OCI-M1 (cell line): ENCODE measurements at places on chromosomes 2 and 18.

DNA sequence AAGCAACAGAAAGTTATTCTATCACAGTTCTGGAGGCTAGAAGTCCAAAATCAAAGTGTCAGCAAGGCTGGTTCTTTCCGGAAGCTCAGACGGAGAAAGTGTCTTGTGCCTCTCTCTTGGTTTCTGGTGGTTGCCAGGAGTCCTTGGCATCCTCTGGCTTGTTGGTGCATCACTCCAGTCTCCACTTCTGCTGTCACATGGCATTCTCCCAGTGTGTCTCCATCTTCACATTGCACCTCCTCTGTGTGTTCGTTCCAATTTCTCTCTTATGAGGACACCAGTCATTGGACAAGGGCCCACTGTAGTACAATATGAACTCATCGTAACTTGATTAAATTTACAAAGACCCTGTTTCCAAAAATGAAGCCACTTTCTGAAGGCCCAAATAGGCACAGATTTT, 175.4 kb upstream of the ATP5MC3 start:
- no peak for DNase-seq

- no peak for DNase-seq
Observed at GRCh38 chr18:42258301-42258965, 303.4 kb downstream of the PIK3C3 start.

DNA sequence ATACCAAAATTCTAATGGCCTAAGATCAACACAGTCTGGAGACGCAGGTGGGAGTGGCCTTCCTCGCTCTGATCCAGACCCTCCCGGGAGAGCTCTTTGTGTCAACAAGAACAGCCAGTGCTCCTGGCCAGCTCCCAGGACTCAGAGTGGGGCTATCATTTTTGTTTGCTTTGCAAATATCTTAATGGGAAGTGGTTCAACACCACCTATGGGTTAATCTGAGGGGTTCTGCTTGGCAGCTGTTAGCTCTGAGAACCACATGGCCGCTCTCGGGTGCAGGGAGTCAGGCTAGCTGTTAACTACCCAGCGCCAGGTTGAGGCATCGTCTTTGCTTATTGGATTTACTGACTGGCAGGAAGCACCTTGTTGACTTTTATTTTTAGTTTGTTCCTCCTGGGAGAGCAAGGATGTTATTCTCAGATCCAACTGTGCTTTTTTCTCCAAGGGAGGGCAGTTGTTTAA, 184.8 kb upstream of the SP5 start:
- no peak for DNase-seq

DNA sequence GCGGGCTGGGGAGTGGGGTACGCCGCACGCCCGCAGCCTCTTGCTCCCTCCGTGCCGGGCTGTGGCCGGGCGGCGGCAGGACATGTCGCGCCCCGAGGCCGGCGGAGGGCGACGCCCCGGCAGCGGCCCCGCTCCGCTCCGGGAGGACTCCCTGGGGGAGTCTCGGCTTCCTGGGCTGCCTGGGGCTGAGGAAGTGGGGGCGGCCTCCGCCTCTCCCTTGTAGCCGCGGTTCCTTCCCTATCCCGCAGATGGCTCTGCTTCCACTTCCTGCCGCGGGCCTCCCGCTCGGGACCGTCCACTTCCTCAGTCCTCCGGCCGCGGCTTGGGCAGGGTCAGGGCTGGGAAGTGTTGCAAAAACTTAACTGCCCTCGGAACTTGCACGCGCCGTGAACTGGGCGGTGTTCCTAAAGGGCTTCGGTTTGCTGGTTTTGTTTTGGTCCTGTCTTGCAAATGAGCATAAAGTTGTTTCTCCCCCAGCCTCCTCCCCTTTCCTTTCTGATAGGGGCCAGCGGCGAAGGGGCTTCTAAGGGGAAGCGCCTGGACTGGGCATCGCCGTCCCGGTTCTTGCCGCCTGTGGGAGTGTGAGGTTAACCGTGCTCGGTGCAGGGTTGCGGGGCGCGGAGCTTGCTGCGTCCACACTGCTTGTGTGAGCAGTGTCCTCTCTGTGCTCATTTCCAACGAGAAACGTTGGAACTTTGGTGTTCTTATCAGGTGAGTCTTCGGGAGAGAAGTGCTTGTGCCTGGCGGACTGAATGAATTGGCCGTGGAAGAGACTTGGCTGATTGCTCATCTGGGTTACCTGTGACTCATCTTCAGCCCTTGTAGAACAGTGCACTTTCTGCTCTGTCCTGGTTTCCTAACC, 600 bp downstream of the RALB start:
- peak; percentile 86 for DNase-seq

GRCh38 chr18:76923485-76924085, 101.2 kb downstream of the ZNF236 start:
- peak; percentile 53 for DNase-seq

DNA sequence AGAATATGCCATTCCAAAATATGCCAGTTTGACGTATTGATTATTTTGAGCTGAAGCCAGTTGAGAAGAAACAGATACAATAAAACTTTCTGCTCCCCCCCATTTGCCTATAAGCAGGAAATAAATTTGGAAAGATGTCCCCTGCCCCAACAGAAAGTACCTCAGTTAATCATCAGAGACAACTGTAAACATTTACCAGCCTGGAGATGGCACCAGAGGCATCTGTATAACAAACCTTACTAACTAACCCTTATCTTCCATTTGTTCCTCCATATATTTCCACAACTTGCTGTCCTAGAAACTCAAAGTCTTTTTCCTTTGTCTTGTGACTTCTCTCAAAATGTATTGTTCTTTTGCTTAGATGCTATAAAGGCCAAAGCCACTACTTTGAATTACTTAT, 93.8 kb downstream of the AKAIN1 start:
- peak; percentile 9 for DNase-seq

DNA sequence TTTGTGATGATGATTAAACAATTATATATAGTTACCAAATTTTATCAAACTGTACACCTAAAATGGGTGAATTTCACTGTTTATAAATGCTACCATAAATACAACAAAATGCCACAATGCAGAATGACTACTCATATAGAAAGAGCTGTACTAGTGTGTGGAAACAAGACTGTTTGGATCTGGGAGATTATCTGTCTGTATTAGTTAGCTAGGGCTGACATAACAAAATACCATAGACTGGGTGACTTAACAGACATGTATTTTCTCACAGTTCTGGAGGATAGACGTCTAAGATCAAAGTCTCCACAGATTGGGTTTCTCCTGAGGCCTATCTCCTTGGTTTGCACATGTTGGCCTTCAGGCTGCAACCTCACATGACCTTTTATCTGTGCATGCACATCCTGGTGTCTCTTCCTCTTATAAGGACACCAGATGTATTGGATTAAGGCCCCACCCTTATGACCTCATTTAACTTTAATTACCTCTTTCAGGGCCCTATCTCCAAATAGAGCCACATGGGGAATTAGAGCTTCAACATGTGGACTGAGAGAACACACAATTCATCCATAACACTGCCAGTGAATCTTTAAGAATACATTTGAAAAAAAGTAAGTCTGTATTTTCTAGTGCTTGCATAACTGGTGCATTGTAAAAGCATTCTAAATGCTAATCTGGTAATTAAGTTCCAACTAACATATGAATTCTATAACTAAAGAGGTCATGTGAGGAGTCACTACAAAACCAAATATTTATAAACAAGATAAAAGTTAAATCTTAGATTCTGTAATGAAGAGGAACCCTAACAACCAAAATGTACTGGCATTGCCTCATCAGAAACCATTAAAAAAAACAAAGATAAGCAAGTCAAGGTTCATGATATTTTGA, 699.6 kb downstream of the NYAP2 start:
- DNase-seq, result peak; percentile 88

DNA sequence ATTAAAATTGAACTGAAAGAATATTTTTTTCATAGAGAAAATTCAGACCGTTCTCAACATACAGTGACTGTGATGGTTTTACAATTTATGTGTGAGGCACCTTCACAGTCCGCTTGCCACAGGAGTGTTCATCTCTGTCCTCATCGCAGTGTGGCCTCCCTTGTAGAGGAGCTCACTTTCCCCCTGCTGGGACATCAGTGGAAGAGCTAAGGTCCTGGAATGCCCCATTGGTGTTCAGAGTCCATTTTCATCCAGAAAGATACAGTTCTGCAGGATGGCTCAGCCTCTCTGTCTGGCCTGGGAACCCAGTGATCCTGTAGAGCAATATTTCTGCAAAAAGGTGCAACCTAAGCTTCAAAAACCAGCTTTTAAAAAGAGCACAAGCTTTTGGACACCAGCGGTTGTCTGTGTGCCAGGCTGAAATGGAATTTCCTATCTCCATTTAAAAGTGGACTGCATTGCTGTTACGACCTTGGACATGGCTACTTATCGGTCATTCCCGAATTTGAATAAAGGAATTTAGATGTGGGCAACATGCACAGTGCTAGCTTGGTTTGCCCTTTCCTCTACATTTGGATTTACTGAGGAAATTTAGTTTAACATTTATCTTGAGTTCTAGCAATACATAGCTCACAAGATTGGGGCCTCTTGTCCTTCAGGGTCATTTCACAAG, 26.7 kb upstream of the FAM237A start:
- DNase-seq, result peak; percentile 30

DNA sequence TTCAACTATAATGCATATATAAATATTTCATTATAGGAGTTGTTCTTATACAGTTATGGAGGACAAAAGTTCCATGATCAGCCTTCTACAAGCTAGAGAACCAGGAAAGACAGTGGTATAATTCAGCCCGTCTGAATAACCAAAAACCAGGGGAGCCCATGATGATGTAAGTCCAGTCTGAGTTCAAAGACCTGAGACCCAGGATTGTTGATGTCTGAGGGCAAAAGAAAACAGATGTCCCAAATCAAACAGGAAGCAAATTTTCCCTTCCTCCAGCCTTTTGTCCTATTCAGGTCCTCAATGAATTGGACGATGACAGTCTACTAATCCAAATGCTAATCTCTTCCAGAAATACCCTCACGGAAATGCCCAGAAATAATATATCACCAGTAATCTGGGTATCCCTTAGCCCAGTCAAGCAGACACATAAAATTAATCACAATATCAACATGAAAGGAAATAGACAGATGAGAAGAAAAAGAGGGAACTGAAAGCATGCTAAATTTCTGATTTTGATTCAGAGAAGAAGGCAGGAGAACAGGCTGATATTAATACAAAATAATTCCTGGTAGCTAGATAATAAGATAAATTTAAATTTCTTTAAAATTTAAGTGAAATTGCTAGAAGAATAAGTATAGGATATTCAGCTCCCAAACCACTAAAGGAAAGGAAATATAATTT, 255.6 kb upstream of the CTAGE1 start:
- no peak for DNase-seq

- DNase-seq, result peak; percentile 14
Observed at GRCh38 chr2:88099798-88100488, 27.9 kb downstream of the FABP1 start.

GRCh38 chr2:158755310-158756087, 39.6 kb upstream of the DAPL1 start:
- DNase-seq, result peak; percentile 30

DNA sequence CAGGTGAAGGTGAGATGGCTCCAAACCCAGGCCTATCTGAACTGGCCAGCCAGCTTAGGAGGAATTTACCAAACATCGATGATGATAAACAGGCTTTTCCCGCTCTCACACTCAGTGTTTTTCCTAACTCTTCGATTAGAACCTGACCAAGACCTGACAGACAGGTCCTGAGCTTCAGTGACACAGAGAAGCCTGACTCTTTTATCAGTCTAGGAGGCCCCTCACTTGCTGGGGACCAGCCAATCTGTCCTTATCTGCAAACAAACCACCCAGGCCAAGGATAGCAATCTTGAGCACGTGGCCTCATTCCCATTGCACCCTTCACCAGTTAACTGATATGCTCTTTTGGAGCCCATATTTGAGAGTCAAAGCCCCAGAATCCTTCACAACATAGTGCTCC, 1.9 kb upstream of the ITSN2 start:
- DNase-seq, result no peak

- no peak for DNase-seq
Observed at GRCh38 chr18:42860011-42860410, 255.5 kb downstream of the RIT2 start.

DNA sequence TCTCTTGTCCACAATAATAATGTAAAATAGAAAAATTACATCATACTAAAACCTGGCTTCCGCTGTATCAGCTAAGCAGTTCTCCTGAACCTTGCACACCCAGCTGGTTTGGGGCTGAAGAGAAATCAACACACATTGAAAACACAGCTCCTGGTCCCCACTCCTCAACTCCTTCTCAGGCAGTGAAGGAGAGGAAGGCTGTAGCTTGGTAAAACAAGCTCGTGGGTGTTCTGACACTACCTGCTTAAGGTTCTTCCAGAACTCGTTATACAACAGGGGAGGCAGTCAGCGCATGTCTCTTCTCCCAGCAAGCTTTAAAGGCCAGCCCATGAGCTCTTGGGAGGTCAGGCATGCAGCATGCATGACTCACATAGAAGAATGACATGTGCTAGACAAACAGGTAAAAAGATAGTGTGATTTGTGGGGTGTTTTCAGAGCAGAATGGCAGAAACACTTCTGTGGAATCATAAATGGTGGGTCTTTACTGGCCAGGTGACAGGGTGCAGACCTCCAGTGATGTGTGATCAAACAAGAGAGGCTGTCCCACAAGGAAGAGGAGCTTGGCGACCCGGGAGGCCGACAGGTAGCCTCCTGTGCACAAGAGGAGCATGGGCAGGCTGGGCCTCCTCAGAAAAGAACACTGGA, 69.1 kb downstream of the UXS1 start:
- DNase-seq, result no peak

GRCh38 chr2:179437430-179437829, 172.8 kb upstream of the SESTD1 start:
- no peak for DNase-seq

DNA sequence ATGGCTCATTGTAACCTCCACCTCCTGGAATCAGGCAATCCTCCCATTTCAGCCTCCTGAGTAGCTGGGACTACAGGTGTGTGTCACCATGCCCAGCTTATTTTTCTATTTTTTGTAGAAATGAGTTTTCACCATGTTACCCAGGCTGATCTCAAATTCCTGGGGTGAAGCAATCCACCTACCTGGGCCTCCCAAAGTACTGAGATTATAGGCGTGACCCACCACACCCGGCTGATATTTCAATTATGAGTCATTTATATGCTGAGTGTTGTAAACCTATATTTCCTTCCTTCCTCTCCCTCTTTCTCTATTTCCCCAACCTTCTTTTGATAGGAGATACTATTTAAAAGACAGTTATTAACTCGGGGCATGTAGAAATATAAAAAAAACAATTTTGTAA, 469.6 kb upstream of the ID2 start:
- no peak for DNase-seq

- DNase-seq, result no peak
Observed at GRCh38 chr2:216564611-216565010, 66.0 kb downstream of the RPL37A start.

DNA sequence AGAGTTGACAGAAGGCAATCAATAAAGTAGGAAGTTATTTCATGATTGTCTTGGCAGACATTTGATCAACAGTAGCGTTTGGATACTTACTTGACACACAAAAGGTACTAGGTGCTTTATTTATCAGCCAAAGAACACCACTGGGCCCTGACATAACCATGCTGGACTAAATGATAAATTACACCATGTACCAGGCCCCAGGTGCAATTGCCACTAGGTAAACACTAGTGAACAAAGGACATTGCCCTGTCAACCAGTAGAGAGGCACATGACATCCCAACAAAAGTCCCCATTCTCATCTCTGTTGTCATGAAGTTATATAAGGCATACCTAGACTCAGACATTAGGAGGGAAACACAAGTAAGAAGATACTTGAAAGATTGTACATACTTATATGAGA, 747.2 kb downstream of the SATB2 start:
- no peak for DNase-seq

GRCh38 chr2:123136419-123136818, 888.7 kb upstream of the CNTNAP5 start:
- DNase-seq, result no peak
